Anterior cingulate cortex (tissue), 58 donors: ENCODE measurements at places on chromosomes 3 and 15.

DNA sequence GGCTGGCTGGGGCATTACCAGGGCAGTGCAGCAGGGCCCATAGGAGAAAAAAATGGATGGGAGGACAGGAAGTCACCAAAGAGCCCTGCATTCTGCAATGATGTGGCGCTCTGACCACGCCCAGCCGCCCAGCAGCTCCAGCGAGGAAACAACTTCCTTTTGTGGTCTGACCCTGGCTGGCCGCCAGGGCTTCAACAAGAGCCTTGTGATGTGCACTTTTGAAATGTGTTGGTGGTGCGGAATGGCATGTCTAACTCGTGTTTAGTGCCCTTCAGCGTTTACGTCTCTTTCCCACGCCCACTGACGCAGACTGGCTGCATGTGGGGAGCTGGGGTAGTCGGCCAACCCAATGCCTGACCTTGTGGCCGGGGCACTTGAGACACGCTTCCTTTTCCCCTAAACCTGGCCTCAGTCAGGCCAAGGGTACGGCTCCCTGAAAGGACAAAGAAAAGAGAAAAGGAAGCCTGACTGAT is 81.9 kb upstream of the CTNNB1 start:
- DNase-seq: peak; percentile 64

- no peak for DNase-seq
These were observed 77.9 kb upstream of the ADPGK start for GRCh38 chr15:72861354-72861910.

GRCh38 chr3:82824491-82824890 is 1063.0 kb upstream of the GBE1 start:
- DNase-seq: no peak

- no peak for DNase-seq
These were observed 255.8 kb upstream of the CDIN1 start for GRCh38 chr15:36323615-36324014.

DNA sequence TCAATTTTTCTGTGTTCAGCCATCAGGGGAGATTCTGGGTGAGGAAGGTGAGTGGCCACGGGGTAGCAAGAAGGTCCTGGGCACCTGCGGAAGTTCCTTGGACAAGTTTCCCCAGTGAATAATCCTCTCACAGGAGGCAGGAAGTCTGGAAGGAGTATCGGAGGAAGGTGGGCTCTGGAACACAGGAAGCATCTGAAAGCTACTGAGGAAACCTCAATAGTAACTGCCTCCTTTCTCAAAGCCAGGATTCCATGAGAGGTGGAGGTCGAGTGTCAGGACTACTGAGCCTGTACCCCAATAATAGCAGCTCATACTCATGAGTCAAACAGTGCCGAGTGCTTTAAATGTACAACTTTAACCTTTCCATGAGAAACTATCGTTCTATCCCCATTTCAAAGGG is 110.9 kb downstream of the OXNAD1 start:
- no peak for DNase-seq

DNA sequence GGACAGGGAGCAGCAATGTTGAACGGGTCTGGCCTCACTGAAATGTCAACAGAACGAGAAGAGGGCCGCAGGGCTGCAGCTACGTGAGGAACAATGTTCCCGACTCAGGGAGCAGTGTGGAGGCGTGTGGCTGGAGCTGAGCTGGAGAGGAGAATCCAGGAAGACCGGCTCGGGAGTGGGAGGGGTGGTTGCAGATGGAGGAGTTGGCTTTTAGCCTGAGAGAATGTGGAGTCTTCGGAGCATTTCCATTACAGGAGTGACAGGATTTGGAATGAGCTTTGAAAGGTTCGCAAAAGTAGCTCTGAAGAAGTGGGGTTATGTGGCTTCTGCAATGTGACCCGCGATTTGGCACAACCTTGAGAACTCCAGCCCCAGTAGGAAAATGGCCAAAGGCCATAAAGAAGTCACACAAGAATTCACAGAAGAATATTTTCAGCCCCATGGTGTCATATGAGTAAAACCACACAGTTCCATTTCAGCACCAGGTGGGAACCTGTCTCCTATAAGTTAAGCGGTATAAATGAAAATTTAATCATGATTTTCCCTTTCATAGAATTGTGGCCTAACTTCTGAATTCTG is 78.8 kb upstream of the NSMCE3 start:
- DNase-seq: peak; percentile 37

DNA sequence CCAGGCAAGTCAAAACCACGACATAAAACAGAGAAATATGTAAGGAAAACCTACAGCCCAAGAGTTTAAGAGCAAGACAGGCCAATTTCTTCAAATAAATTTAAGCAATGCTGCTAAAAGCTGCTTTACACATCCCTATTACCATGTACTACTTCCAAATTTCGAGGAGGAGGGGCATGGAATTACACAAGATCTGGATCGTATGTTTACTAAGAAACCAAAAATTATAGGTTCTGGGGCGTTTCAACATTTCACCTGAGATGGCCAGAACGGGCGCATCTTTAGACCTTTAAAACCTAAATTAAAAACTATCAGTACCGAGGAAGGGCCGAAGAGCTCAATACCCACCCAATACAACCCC is 664 bp upstream of the NR2C2 start:
- DNase-seq: no peak

- DNase-seq: no peak
These were observed 16.3 kb downstream of the BMF start for GRCh38 chr15:40092256-40092978.

- DNase-seq: no peak
These were observed 1271.7 kb upstream of the GBE1 start for GRCh38 chr3:83033133-83033532.

- DNase-seq: no peak
These were observed 40.2 kb downstream of the TRANK1 start for GRCh38 chr3:36904641-36905040.

- no peak for DNase-seq
These were observed 298.5 kb downstream of the DIPK2A start for GRCh38 chr3:144270100-144270499.

DNA sequence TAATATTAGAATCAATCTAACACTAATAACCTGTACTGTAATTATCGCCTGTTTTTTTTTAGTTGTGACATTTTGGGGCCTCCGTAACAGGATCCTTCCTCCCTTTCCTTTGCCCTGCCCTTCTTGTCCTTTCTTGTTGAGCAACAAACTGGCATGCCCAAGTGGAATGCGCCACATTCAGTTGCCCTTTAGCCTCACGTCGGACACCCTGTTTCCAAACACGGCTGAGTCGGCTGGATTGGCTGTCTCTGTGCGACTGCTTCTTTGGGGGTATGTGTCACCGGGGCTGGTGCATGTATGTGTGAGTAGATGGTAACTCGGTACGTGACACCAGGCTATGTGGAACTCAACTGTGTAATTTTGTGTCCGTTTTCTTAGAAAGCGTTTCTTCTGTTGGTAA is 24.1 kb downstream of the TRAK1 start:
- DNase-seq: no peak

- no peak for DNase-seq
These were observed 46.1 kb downstream of the SLC30A4 start for GRCh38 chr15:45476410-45476809.

GRCh38 chr15:40265355-40265754 is 17.5 kb downstream of the ANKRD63 start:
- DNase-seq: no peak

- no peak for DNase-seq
These were observed 45.0 kb upstream of the SLC6A11 start for GRCh38 chr3:10770981-10771380.

- no peak for DNase-seq
These were observed 23.9 kb upstream of the BCL2L10 start for GRCh38 chr15:52136442-52136980.

DNA sequence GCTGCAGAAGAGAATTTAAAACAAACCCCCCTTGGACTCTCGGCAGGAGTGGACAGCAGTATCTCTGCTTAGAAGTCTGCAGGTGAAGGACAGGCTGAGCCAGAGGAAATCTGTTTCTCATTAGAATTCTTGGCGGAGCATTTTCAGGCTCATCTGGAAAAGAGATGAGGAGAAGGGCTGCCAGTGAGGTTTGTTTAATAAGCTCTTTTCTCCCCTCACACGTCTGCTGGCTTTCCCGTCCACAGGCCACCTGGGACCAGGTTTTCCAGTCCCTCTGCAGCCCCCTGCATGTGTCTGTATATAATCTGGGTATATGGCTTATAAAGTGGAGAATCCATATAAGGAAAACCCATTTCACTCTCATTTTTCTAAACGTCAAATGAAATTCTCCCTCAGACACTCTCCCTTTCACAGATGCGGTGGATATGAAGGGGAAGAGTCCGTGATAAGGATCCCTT is 155.4 kb upstream of the TPM1 start:
- no peak for DNase-seq

GRCh38 chr3:141164852-141165251 is 66.8 kb upstream of the PXYLP1 start:
- DNase-seq: no peak
